G401 (cell line): ENCODE measurements at places on chromosomes 6 and 20. TPM values are rescaled to one million over a fixed set of nuclear protein-coding genes. Genes with fewer than 3 reads are reported as not detected.

- DNase-seq = no peak
Measured at GRCh38 chr6:5729813-5730517, 276.8 kb downstream of the NRN1 start.

DNA sequence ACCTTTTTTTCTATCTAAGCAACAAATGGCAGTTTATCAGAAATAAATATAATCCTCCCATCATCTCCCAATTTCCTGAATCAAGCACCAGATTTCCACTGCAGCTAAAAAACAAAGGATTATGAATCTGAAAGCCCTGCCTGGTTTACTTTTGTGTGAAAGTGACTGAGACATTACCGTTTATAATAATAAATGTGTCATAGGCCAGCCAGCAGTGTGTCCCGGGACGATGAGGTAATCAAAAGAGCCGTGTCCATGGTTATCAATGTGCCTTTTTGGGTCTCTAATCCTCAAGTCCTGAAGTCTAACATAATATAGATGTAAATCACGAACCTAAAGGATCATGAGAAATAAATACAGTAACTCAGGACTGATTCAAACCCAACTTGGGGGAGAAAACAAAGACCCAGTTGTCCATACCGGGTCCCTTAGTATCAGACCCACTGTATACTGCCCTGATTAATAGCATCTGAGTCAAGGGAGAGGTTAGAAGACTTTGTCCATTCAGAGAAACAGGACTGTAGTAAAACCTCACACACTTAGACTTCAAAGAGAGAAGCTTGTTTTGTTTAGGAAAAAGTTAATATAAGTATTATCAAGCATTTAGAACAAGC is 149.1 kb downstream of the SASH1 start:
- DNase-seq = no peak

GRCh38 chr20:16810216-16810615 is 62.1 kb downstream of the OTOR start:
- DNase-seq = no peak

DNA sequence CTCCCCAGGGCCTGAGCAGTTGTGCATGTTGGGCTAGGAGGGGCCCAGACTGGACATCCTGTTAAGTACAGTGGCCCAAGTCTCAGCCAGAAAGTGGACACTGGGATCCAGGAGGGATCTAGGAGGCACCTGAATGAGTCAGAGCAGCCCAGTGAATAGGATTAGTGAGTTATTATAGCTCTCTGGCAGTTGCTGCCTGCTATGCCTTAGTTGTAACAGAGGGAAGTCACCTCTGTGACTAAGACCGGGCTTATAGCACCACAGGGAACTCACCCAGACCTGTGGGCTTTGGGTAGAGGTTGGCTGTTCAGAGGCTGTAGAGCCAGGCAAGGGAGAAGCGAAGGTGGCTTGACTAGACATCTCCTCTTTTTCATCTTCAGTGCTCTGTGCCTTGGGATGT is 39.0 kb upstream of the AAR2 start:
- DNase-seq = no peak

DNA sequence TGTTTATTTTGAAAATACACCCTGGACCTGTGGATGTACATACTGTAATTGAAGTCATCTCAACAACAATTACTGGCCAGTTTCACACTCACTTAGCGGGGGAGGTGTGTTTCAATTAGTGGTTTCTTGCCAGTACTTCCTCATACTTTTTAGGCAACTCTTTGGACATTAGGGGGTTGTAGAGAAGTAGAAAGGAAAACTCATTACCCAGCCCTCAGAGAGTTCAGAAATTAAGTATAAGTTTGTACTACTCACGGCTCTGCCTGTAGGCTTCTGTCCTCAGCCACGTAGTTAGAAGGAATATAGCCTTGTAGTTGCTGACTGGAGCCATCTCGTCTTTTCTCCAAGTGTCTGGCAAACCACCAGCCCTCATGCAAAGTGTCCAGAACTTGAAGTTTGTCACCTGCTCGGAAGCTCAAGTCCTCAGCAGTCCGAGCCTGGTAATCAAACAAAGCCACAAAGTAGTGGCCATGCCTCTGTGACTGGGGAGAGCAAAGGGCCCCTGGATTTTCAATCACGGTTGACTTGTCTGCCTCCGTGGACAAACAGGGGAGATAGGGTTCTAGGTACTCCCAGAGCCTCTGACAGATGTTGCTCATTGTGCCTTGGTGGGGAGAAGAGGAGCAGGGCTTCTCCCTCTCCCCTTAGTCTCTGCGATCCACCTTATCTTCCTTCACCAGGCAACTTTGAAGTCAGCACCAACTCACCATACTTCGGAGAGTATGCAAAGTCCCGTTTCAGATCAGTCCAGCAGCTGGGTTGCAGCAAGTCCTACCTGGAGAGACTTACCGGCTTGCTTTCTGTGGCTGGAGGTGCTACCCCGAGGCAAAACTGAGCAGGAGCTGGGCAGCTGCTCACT is 749 bp downstream of the FRK start:
- DNase-seq = no peak

GRCh38 chr6:145735356-145736165 is at the start of gene EPM2A:
Gene EPM2A, minus strand, starts transcription at chr6:145735520. Its CDS starts 22 bp downstream, at chr6:145735498.
- peak; percentile 67 for DNase-seq

DNA sequence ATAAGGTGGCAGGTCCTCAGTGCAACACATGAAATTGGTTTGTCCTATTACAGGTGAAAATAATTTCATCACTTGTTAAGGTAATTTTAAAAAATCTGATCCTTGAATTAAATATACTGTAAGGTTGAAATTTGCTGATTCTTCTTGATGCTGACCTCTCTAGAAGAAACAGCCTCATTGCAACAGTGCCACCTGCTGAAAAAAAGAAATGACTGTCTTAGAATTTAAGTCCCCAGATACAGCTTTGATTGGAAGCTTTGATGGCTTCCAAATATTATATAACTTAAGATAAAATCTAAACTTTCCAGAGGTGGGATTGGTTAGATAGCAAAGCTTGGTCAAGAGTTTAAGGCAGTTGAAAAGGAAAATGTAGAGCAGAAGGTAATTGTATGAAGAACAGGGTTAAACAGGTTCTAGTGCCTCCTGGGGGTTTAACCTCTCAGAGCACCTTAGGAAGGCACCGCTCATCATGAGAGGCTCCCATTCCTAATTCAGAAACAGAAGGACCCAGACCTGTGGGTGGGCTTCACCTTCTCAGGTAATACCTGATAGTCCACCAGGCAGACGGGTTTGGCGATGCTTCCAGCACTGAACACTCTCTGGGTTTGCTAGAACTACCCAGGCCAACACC is 401.0 kb downstream of the PAX1 start:
- peak; percentile 14 for DNase-seq

DNA sequence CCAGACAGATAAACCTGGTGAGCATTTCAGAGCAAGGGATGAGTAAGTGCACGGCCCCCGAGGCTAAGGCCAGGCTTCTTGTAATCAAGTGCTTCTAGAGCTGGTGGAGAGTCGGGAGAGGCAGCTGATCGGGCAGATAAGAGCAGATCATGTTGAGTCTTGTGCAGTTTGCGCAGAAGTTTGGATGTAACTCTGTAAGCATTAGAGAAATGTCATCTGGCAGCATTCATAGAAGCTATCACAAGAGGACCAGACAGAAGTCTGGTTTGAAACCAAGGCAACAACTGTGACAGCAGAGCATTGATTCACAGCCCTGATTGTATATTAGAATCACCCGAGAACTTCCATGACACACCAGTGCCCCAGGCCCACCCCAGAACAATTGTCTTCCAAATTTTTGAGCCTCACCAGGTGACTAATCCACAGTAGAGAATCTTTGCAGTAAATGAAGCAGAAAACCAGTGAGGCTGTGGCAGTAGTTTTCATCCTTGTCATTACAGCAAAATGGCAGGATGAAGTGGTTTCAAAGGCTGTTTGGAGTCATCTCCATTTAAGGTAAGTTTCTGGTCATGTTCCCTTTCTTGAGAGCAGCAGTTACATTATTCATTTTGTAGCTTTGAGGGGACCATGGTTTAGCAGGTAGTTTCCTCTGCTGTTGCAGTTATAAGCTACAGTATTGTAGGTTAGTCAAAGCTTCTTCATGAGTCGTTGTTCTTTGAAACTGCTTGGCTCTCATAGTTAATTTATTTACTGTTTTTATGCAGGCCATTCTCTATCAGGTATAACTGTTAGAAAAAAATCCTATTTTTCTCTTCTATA is 84.1 kb downstream of the RNF217 start:
- no peak for DNase-seq

- DNase-seq = no peak
Measured at GRCh38 chr20:48421547-48421946, 406.3 kb downstream of the PREX1 start.

DNA sequence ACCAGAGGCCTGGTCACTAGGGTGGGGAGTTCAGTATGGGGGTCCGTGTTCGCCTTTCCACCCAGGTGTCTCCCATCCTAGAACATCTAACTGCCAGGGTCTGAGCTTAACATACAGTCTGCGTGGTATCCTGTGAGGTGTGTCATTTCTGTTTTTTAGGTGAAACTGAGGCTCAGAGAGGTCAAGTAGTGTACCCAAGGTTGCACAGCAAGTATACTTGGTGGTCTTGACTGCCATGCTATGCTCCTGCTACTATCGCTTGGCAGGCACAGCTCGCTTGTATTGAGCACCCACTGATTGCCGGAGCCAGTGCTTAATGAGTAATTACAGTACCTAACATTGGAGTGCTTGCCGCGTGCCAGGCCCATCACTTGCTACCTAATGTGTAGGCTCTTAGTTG is 26.2 kb downstream of the GTSF1L start:
- no peak for DNase-seq

DNA sequence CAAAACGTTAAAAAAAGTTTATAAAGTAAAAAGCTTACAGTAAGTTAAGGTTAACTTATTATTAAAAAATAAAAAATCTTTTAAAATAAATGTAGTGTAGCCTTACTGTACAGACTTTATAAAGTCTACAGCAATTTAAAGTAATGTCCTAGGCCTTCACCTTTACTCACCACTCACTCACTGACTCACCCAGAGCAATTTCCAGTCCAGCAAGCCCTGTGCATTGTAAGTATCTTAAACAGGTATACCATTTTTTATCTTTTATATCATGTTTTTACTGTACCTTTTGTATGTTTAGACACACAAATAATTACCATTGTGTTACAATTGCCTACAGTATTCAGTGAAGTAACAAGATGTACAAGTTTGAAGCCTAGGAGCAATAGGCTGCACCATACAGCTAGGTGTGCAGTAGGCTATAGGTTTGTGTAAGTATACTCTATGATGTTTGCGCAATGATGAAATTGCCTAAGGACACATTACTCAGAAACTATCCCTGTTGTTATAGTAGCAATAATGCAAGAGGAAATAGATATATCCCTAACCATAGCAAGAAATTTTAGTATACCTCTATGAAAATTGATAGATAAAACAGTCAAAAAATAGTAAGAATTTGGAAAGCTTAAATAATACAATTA is 39.5 kb downstream of the FBXO5 start:
- DNase-seq = no peak

DNA sequence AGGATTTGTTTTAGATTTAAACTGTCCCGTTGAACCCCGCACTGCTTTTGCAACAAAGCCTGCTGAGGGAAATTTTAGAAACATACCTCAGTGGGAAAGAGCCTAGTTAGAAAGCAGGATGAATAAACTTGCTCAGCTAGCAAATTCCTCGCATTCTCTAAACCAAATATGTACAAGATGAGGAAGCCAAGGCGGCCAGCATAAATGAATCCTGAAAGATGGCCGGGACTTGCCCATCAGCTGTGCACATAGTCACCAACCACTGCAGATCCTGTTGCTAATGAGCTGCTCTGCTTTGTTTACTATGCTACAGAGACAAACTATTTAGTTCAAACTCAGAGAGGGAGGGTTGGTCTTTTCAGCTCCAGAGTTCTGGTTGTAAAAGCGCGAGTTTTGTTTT is 49.0 kb downstream of the TMEM170B start:
- DNase-seq = no peak

DNA sequence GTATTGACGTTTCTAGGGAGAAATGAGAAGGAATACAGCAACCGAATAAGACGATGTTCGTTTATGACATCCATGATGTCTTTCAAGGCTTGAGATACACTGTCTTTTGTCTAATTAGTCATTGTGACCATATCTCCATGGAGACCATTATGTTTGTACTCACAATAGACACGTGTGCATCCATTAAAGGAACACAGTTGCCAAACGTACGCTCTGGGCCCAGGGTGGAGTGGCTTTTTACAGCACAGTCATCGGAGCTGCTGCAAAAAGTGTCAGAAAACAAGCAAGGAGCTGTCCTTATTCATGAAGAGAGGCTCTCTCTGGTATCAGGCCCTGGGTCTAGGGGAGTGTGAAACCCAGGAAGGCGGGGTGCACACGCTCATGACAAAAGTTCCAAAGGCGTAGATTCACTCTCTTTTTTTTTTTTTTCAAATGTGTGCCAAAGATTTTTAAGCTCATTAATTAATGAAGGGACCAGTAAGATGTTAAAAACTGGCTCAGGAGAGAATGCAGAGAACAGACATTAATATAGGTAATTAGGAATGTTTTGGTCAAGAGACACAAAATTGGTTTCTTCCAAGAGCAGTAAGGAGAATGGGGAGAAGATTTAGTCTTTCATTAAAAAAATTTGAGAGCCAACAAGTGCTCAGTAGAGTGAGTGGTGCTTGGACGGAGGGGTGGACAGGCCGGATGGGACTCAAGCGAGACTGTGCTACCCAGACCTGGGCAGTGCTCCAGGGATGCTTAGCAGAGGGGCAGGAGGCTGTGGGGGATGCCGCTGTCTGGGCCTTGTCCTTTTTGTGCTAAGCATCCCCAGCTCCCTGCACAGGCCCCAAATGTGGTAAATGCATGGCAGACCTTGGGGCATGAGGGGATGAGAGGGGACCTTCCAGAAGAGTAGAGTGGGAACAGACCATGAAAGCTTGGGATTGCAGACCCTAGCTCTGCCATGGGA is 34.9 kb upstream of the GTSF1L start:
- DNase-seq = no peak

- DNase-seq = no peak
Measured at GRCh38 chr6:12804952-12805645, 88.5 kb downstream of the PHACTR1 start.

- DNase-seq = no peak
Measured at GRCh38 chr6:121205569-121205968, 128.7 kb downstream of the TBC1D32 start.

DNA sequence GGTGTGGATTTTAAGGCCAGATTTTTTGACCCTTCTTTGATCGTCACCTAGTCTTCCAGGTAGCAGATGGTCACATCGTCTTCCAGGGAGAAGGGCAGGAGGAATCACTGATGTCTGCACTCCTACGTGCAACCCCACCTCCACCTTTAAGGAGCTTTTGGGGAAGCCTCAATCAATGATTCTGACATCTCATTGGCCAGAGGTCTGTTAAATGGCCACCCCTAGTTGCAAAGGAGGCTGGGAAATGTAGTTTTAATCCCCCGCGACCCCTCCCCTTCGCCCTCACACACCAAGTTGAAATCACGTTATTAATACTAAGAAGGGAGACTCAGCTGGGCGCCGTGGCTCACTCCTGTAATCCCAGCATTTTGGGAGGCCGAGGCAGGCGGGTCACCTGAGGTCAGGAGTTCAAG is 151.4 kb downstream of the BCAS1 start:
- peak; percentile 56 for DNase-seq

- DNase-seq = no peak
Measured at GRCh38 chr6:45900808-45901752, 114.6 kb downstream of the CLIC5 start.

- no peak for DNase-seq
Measured at GRCh38 chr20:43863330-43863729, 51.3 kb upstream of the TOX2 start.

- DNase-seq = no peak
Measured at GRCh38 chr6:44672086-44672485, 284.6 kb downstream of the CDC5L start.

The GPR6 gene
- not detected in 2 replicates for total RNA-seq

The TP53TG5 gene
- not detected in 2 replicates for total RNA-seq

The PRDM13 gene
- total RNA-seq = 0.06 and 0.34 TPM in 2 replicates

The UBE2J1 gene
- 43.8 and 60.2 TPM in 2 replicates for total RNA-seq

The LINC00237 gene
- not detected in 2 replicates for total RNA-seq

The MRPS10 gene
- total RNA-seq = 50.7 and 57.7 TPM in 2 replicates

The MYLK2 gene
- 0.44 TPM in 1 of 2 replicates, not detected in the other for total RNA-seq

The RBBP9 gene
- total RNA-seq = 22.3 and 35.5 TPM in 2 replicates

The SEL1L2 gene
- total RNA-seq = not detected in 2 replicates
